ENCODE measurements at places on chromosomes 12 and 14.

DNA sequence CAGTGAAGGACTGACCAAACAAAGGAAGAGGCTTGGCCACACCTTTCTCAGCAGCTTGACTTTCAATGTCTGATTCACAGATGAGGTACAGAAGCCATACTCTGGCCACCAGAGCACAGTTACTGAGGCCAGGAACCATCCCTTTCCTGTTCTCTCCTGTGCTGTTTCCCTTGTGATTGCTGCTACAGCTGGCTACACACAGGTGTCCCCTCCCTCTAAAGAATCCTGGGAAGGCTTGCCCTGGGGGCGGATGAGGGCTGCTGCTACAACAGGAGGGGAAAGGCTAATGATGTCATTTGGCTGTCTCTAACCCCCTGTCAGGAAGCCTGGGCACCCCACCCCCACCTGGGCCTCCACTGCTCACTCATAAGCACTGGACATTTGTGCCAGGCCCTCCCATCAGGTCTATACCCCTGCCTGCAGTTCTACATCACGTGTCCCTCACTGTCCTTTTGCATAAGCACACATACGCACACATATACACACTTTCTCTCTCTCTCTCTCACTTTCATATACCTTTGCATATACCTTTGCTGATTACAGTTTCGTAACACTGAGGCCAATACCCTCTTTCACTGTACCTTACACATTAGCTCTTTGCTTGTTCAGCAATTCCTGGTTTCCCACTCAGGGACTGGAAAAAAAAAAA, 41.4 kb downstream of the PRPF40B start:
- DNase-seq: no peak

- peak; percentile 70 for DNase-seq
These were observed 745 bp downstream of the CAND1 start for GRCh38 chr12:67269633-67270573.

DNA sequence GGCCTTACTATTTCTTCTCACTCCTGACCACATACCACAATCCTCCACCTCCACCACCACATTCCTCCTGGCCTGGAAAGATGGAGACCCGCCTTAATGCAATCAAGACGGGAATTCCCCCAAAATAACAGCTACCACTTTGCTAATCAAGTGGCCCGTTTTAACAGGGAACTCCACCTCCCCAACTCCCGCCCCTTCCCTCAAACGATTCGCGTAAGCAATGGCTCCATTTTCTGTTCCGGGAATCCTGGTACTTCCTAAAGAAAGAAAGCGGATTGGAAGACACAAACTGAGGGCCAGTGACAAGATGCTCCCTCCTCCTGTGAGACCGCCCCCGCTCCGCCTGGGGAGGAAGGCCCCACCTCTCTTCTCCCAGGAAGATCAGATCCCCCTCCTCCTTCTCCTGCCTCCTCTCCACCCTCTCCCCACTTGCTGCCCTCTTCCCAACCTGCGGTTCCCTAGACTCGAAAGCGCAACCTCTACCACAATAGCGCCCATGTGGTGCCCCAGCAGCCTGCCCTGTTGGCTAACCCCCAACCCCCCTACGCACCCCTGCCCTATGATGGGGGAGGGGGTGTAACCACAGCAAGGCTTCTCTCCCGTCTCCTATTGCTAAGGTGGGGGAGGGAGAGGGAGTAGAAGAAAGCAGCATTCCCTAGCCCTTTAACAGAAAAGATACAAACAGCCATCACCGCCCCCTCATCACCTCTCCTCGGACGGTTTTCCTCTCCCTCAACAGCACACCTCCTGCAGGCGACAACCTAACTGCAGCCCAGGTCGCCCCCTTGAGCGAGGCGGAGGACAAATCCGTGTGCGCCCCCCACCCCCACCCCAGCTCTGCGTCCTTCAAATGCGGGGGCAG, 777 bp downstream of the ARF3 start:
- DNase-seq: peak; percentile 58

GRCh38 chr12:92544322-92544721, 158.5 kb upstream of the PLEKHG7 start:
- DNase-seq: no peak

DNA sequence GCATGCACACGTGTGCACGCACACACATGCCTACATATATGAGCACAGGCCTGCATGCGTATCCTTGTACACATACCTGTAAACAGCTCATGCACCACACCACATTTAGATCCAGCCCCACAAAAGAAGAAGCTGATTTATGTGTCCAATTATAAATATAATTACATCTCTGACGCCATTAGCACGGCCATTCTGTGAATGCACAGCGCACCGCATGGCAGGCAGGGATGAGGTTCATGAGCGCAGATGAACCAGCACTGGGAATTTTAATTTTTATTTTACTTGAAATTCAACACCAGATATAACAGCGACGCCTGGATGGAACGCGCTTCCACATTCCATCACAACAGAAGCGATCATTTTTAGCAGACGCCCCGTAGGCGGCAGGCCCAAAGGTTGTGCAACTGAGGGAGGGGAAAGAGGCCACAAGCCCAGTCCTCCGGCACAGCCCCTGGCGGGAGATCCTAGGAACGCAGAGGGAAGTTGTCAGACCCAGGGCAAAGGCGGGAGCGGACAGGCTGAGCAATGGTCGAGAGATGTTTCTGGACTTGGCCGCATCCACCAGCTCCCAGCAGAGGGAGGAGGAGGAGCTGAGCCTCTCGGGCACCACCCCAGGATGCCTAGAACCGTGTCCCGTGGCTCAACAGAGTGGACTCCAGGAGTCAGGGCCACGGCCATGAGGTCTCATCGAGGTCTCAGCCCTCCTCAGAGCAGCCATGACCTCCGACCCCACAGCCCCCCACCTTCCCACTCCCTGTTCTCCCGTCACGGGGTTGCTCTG, 37.9 kb upstream of the GALNT9 start:
- DNase-seq: no peak

- peak; percentile 32 for DNase-seq
These were observed 70.4 kb downstream of the RPL10L start for GRCh38 chr14:46581036-46581671.

DNA sequence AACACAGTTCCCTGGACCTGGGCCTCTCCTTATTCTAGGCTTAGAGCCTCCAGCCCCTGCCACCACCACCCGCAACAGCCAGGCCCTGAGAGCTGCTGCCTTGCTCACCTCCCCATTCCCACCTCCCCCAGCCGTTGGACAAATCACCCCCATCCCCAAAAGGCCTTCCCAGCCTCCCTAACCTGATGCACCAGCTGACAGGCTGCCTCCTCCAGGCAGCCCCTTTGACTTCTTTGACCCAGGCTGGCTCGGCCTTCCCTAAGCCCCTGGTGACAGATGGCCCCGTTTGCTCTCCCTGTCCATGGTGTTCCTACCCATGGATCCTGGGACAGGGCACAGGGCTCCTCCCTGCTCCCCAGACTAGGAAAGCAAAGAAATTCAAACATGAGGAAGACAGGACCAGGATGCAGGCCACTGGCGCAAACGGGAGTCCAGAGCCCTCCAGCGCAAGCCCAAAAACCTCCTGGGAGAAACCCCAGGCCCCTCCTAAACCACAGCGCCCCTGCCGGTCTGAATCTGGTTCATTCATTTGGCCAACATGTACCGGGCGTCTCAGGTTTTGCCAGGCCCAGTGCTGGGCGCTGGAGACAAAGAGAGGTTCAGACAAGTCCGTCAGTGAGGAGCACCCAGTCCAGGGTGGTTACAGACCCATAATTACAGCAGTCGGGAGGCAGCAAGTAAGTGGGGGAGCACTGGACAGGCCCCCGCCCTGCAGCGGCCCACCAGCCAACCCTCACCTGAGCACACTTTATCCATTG, 2.4 kb downstream of the AKT1 start:
- DNase-seq: no peak

- DNase-seq: no peak
These were observed 133.7 kb downstream of the ADGRD1 start for GRCh38 chr12:131087302-131087818.

- no peak for DNase-seq
These were observed 168.0 kb upstream of the RTL1 start for GRCh38 chr14:101071493-101071906.

GRCh38 chr12:31528095-31528494, 62.8 kb downstream of the DENND5B start:
- DNase-seq: no peak

DNA sequence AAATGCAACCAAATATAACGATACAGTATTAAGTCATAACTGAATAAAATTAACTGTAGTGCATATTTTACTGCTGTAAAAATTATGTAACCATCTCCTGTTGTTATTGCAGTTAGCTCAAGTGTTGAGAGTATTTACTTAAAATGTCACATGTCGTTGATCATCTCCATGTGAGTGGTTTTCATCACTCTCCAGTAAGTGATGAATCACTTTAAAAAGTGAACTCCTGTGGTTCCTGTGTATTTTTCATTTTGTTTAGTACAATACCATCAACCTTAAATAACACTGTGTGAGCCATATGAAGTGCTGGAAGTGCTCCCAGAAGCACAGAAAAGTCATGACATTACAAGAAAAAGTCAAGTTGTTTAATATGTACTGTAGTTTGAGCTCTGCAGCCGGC, 104.7 kb upstream of the SLCO1B1 start:
- no peak for DNase-seq

DNA sequence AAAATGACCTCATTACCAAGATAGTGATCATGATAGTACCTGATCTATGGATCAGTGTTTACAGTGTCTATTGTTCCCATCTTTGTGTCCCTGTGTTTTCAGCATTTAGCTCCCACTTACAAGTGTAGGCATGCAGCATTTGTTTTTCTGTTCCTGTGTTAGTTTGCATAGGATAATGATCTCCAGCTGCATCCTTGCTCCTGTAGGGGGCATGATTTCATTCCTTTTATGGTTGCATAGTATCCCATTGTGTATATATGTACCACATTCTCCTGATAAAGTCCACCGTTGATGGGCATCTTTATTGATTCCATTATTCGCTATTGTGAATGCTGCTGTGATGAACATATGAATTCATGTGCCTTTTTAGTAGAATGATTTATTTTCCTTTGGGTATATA, 215.4 kb upstream of the NAV3 start:
- no peak for DNase-seq

DNA sequence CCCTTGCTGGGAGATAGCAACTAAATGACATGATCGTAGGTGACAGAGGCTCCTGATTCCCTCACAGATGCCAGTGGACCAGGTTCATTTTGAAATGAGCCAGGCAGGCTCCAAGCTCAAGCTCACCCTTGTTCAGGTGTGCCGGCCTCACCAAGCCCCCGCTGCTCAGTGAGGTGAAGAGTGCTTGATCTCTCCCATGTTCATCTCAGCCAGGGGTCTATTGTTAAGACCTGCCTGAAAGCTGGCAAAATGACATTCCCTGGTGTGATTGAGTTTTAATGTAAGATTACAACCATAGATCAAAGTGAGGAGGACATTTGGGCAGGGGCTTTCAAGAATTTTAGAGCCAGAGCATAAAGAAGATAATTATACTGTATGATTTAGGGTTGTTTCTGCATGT, 497.9 kb downstream of the EGLN3 start:
- DNase-seq: no peak

- no peak for DNase-seq
These were observed 2.0 kb downstream of the SERPINA1 start for GRCh38 chr14:94386085-94387031.

DNA sequence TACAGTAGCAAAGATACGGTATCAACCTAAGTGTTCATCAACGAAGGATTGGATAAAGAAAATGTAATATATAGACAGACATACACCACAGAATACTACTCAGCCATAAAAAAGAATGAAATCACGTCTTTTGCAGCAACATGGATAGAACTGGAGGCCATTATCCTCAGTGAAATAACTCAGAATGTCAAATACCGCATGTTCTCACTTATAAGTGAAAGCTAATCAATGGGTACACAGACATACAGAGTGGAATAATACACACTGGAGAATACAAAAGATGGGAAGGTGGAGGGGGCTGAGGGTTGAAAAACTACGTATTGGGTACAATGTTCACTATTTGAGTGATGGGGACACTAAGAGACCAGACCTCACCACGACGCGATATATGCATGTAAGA, 1.1 kb downstream of the RACGAP1 start:
- DNase-seq: no peak

DNA sequence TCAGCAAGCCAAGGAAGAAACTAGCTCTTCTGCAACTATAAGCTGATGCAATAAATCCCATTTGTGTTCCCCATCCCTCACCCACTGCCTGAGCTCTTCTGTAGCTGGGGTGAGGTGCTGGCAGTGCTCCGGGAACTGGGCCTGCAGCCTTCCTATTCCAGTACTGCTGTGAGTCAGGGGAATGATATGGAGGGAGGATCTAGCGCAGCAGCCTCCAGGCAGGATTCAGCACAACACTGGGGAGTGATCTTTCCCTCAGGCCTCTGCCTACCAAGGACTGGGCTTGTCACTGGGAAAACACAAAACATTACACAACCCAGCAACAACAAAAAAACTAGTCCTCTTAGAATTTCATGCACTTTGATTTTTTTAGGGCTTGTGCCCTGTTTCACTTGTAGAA, 58.7 kb downstream of the ST8SIA1 start:
- DNase-seq: no peak

DNA sequence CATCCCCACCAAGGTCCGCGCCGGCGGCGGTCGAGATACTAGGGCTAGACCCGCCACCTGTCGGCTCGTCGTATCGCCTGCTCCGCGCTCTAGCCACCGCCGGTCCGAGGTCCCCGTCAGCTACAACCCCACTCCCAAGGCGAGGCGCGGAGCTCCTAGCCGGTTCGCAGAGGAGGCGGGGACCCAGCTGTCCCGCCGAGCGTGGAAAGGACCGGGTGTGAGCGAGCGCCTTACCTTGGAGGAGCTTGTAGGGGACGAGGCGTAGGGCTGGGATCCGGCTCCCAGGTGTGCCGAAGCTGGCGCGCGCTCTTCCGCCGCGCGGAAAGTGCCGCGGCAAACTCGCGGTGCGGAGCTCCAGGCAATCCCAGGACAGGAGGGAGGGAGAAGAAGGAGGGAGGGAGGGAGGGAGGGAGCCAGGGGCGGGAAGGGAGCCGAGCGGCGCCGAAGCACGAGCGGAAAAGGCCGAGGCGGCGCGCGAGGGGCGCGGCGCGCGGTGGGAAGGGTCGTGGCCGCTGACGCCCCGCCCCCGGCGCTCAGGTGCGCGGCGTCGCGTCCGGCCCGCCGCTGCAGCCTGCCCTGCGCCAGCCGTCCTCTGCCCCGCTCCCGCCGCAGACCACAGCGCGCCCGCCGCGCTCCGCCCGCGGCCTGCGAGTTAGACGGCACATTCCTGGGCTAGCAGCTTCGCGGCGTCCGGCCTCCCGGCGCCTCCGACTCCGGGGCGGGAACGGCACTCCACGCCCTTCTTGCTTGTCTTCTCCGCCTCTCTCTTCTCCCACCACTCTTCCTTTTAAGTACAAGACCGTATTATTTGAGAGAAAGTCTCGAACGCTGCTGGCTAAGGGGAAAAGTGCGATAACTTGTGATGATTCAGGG, at the start of gene PAWR:
PAWR (minus strand) TSS at position 327 of the 873 bp plus-strand sequence. CDS start 720 bp downstream, outside the sequence.
- peak; percentile 58 for DNase-seq

DNA sequence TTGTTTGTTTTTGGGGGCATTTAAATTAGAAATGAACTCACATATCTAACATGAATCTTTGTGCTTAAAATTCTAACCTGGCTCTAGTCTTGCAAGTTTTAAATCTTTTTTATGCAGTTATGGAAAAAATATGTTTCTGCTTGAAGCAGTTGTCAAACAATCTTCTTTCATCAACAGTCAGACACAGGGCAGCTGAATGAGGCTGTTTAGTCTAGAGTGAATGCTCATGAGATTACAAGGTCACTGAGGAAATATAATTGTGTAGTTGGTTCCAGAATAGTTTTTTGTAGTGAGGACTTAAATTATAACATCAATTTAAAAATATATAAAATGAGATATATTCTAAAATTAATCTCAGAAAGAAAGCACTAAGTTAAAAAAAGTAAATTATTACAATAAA, 76.5 kb downstream of the TRMT5 start:
- DNase-seq: no peak

Data from activated CD4-positive, alpha-beta T cell treated with anti-CD3 and anti-CD28 coated beads for 36 hours (primary cell).